Large intestine (tissue), 12 donors: ENCODE measurements at places on chromosomes 3 and 15.

GRCh38 chr3:73259291-73259690, 197.8 kb downstream of the EBLN2 start:
- no peak for DNase-seq

DNA sequence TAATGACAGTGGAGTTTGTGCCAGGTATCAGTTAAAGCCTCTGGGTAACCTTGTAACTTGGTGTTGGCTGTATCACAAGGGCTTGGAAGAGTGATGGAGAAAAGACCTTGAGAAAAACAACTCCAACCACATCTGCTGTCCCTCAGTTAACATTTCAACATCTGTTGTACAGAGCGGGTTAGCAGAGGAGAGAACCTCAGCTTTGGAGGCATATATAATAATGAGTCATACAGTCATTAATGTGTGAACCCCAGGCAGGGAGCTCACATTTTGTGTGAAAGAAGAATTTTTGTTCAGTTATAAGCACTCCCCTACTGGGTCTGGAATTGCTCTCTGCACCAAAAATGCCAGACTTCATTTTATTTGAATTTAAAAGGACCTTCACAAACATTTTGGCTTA, 439.5 kb downstream of the PDCD6IP start:
- DNase-seq, result no peak

DNA sequence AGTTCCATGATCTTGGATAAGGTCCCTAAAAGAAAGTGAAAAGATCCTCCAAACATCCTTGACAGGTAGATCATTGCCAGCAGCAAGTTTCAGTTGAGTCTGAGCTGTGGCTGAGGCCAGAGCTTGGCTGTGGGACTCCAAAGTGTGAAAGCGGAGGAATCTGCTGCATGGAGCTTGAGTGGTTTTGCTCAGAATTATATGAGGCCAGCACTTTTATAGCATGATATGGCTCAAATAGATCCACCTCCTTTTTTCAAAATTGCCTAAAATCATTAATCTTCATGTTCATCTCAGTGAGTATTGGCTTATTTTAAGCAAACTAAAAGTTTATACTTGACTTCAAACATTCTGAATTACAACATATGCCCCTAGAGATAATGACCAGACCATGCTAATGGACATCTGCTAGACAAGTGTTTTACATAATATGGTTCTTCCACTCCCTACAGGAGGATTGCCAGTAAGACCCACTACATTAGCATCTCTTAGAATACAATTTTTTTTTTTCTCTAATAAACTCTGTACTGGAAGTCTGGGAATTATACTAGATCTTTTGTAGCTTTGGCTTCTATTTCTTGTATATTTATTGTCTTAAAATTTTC, 368.1 kb downstream of the ZPLD1 start:
- no peak for DNase-seq

- no peak for DNase-seq
These were observed 12.4 kb downstream of the SLC2A2 start for GRCh38 chr3:171013822-171014748.

GRCh38 chr3:15815696-15816095, 17.9 kb upstream of the ANKRD28 start:
- DNase-seq, result peak; percentile 10

- DNase-seq, result no peak
These were observed 42.7 kb upstream of the CD200R1L start for GRCh38 chr3:112889357-112889756.

DNA sequence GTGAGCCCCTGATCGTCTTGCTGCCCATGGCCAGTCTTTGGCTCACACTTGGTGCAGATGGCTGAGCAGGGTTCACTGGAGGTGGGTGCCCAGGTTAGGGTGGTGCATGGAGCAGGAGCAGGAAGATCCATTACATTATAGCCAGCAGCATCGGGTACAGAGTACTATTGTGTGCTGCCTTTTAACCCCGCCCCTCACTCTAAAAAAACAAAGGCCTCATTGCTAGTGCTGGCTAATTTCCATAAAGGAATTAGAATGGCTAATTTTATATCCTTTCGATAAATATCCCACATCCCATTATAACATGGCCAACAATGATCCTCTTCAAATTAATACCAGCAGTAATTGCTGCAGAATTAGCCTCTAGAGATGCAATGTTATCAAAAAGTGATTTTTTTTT, 45.8 kb upstream of the PPP4R2 start:
- no peak for DNase-seq

DNA sequence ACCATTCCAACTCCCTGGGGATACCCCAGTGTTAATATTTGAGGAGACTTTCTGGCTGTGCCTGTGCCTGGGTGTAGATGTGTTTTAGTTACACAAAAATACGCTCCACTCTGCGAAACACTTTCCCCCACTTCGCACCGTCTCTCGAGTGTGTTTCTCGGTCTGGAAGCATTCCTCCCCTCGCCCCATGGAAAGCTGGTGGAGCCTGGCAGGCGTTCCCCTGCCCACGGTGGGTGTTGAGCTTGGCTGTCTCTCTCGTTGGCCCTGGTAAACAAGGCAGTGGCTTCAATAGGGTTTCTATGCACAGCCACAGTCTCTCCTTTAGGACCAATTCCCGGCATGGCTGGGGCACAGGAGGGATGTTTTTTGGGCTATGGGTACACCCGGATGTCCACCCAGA, 19.3 kb downstream of the IQSEC1 start:
- no peak for DNase-seq

- no peak for DNase-seq
These were observed 22.8 kb downstream of the ATP2C1 start for GRCh38 chr3:130916507-130917167.

DNA sequence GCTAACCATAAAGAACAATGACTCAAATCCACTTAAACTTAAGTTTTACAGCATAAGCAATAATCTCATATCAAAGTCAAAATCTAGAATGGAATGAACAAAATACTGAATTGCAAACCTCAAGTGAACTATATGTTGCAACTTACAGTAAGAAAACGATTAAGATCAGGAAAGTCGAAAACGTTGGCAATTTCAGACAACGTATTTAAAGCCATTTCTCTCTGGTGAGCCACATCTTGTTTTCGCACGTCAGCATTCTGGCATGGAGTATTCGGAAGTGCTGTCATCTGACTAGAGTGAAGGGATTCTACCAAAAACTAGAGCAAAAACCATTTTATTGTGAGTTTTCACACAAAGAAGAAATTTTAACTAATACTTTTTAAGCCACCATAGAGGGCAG, 28.5 kb downstream of the ATR start:
- no peak for DNase-seq

DNA sequence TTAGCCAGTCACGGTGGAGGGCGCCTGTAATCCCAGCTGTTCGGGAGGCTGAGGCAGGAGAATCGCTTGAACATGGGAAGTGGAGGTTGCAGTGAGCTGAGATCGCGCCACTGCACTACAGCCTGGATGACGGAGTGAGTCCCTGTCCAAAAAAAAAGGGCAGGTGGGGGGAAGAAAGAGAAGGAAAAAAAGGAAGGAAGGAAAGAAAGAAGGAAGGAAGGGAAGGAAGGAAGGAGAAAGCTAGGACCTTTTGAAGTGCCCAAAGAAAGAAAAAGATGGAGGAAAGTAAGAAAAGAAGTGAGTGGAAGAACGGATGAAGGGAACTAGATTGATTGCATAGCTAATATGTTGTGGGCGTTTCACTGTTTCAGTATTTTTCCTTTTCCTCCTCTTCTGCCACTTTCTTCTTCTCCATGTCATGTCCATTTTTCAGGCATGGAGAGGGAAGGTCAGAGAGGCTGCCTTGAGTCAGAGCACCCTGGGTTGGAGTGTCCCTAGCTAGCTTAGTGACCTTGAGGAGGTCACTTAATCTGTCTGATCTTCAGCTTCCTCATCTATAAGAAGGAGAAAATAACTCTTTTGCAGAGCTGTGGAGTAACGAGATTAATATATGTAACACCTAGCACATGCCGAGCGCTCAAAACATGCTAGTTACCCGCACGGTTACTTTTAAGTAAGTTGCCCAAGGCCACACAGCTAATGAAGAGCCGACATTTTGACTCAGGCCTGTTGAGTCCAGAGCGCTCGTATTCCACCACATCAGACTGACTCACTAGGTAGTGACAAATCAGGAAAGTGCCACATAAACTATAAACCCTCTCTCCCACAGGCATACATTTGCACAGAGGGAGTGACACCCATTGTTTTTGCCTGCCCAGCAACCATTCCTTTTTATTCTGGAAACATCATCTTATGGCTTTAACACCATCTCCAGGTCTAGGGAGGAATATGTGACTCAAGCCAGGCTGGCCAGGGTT, 42.2 kb downstream of the BHLHE40 start:
- DNase-seq, result no peak

DNA sequence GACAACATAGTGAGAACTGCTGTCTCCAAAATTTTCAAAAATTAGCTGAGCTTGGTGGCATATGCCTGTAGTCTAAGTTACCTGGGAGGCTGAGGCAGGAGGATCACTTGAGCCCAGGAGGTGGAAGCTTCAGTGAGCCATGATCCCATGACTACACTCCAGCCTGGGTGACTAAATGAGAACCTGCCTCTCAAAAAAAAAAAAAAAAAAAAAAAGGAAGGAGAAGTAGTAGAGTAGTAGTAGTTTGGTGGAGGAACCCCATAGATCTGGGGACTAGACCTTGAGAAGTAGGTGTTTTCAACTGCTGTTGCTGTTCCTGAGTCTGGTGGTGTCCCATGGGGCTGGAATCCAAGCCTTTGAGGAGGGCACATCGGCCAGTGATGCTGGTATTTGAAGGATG, 38.4 kb upstream of the UBE2E2 start:
- no peak for DNase-seq

- peak; percentile 64 for DNase-seq
These were observed 21.8 kb upstream of the ERICH6 start for GRCh38 chr3:150725548-150725947.

GRCh38 chr15:82802497-82802896, 3.4 kb downstream of the FSD2 start:
- no peak for DNase-seq

DNA sequence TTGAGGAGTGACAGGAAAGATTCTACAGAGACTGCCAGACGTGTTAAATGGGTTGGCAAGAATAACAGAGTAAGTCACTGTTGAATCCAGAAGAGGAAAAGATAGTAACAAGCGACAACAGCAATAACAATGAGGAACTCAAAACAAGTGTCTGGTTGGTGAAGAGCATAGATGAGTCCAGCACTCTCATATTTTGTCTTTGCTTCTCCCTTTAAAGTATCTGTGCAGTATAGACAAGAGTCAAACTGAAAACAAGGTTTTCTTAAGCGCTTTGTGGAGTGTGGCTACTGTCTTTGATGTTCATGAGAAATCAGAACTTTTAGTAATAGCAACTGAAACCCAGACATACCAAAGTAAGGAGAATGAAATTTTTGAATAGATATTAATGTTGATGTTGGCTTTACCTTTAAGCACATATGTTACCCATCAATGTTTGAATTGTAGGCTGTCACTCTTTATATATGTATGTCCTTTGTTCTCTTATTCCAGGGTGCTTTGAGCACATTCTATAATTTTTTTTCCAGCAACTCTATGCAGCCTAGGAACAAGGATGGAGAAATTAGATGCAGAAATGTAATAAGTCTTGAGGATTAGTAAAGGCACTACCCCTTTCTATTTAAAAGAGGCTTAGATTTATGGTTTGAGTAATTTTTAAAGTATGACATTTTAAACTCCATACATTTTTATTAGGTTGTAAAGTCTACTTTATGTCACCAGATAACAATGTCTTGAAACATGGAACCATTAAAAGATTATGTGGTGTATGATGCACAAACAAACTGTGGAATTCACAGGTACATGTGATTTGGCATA, 185.5 kb downstream of the NFKBIZ start:
- DNase-seq, result no peak

DNA sequence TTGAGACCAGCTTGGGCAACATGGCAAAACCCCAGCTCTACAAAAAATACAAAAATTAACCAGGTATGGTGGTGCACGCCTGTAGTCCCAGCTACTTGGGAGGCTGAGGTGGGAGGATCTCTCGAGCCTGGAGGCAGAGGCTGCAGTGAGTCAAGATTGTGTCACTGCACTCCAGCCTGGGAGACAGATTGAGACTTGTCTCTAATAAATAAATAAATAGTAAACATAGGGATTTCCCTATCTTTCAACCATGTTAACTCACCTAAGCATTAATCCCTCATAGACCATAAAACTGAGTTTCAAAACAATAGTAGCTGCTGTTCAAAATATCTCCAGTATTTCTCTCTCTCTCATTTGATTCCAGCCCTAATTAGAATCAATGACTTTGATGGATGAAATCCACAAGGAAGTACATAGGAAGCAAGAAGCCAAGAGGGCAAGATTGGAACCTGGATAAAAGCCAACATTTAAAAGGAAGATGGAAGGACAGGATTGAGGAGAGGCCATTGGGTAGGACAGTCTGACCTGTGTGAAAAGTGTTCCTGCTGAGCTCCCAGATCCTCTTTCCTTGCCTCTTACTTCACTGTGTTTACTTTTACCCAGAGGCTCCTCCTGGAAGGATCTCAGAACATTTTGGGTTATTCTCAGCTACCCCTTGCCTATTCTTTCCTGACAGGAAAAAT, 12.4 kb upstream of the TTBK2 start:
- no peak for DNase-seq

DNA sequence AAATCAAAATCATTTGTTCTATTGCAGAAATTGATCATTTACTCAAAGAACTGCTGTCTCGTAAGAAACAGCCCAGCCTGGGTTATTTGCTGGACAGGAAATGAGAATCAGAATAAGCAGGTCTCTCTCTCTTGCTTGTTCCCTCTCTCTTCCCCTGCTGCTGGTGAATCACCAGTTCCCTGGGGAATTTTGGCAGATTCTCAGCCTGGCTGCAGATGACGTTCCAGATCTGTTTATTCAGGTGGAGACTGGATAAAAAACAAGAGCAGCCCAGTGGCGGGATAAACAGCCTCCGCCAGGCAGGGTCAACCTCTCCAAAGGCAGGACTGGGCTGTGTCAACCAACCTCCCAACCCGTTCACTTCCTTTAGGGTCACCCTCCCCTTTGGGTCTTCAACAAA, 72.1 kb downstream of the LRIG1 start:
- DNase-seq, result peak; percentile 42

- no peak for DNase-seq
These were observed 322.3 kb downstream of the PLCL2 start for GRCh38 chr3:17207019-17207418.

- no peak for DNase-seq
These were observed 34.1 kb upstream of the HES1 start for GRCh38 chr3:194101592-194102432.

DNA sequence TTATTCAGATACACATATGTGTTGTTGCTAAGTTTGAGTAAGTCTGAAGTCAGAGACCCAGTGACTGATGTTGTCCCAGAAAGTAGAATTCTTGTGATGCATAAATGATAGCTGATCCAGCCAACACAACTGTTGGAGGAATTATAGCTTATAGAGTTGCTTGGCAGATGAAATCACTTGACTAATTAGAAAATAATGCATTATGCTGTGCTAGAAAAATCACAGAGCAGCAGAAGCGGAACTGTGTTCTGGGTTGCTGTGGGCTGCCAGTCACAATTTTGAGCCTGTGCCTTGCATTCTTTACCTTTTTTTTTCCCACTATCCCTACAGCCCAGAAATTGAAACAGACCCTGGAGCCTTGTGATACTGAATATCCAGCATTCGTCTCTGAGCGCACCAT, 90.0 kb upstream of the LRTM1 start:
- no peak for DNase-seq

GRCh38 chr15:85964471-85964870, 115.2 kb upstream of the AGBL1 start:
- DNase-seq, result no peak
